Esophagus (tissue), 2 donors: ENCODE measurements at places on chromosomes 7 and 10. TPM values are rescaled to one million over a fixed set of nuclear protein-coding genes. Genes with fewer than 3 reads are reported as not detected.

Gene ACBD7
- polyA plus RNA-seq: 0.09 TPM

Gene C10orf71
- not detected for polyA plus RNA-seq

Gene POLR2J
- 68.9 TPM for polyA plus RNA-seq

Gene KLLN
- 0.16 TPM for polyA plus RNA-seq

Gene CREB3L2
- polyA plus RNA-seq: 7.3 TPM

Gene SVIL
- 35.2 TPM for polyA plus RNA-seq

Gene ANKRD2
- polyA plus RNA-seq: 0.46 TPM

Gene SPOCK2
- polyA plus RNA-seq: 1.5 TPM

Gene RBP3
- not detected for polyA plus RNA-seq

Gene WNT8B
- polyA plus RNA-seq: not detected

Gene KAT6B
- polyA plus RNA-seq: 6.7 TPM

Gene PRKCQ
- 0.69 TPM for polyA plus RNA-seq

Gene MORN4
- 1.8 TPM for polyA plus RNA-seq

Gene SPDYE9
- polyA plus RNA-seq: not detected

Gene EGR2
- polyA plus RNA-seq: 0.47 TPM

Gene NPY
- polyA plus RNA-seq: 0.61 TPM

Gene PLEKHS1
- polyA plus RNA-seq: 0.08 TPM
